ENCODE measurements at places on chromosomes 2 and 18. TPM values are rescaled to one million over a fixed set of nuclear protein-coding genes. Genes with fewer than 3 reads are reported as not detected.

Gene CD8B2
- not detected for polyA plus RNA-seq

Gene IL36RN
- not detected for polyA plus RNA-seq

Gene FBXO36
- polyA plus RNA-seq = 6.3 TPM

Gene RNF152
- 2.7 TPM for polyA plus RNA-seq

Gene LYG2
- 0.39 TPM for polyA plus RNA-seq

Gene KIF1A
- polyA plus RNA-seq = 31.6 TPM

Gene THSD7B
- not detected for polyA plus RNA-seq

Gene SMAD7
- 2.0 TPM for polyA plus RNA-seq

Gene HJURP
- polyA plus RNA-seq = not detected

Gene GALNT3
- not detected for polyA plus RNA-seq

Gene FSIP2
- 0.18 TPM for polyA plus RNA-seq

Gene FSHR
- not detected for polyA plus RNA-seq

Gene UCN
- polyA plus RNA-seq = 0.43 TPM

Measured in Purkinje cell (primary cell).